ENCODE measurements at places on chromosomes 5 and 9. TPM values are rescaled to one million over a fixed set of nuclear protein-coding genes. Genes with fewer than 3 reads are reported as not detected.
A peak's percentile ranks its signal among the peaks of the same experiment; 100 is the strongest.

The DRD1 gene
- total RNA-seq: not detected

The NPR3 gene
- 2.4 TPM for total RNA-seq

The GPR150 gene
- 0.37 TPM for total RNA-seq

The TXNDC8 gene
- total RNA-seq: not detected

DNA sequence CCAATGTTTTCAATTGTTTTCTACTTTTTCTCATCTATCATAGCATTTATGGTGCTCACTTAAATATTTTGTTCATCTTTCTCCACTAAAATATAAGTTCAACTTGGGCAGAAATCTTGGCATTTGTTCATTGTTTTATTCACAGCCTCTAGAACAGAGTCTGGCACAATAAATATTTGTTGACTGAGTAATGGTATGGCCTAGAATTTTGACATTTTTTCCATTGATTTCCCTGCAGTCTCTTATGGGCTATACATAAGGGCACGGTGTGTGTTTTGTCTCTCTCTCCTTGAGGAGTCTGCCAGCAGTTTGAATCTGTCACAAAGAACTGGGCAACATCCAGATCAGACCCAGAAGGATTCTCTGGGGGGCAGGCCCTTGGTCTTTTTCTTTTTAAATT, 379.7 kb downstream of the TMEM38B start:
- no peak overlapping the region for H3K27ac ChIP-seq
- no peaks in the 10 kb centered on the region for H3K4me1 ChIP-seq
- no peak overlapping the region for H3K4me3 ChIP-seq
- no peaks in the 10 kb centered on the region for H3K27me3 ChIP-seq
- no peak for DNase-seq
- no peaks in the 10 kb centered on the region for H3K36me3 ChIP-seq

DNA sequence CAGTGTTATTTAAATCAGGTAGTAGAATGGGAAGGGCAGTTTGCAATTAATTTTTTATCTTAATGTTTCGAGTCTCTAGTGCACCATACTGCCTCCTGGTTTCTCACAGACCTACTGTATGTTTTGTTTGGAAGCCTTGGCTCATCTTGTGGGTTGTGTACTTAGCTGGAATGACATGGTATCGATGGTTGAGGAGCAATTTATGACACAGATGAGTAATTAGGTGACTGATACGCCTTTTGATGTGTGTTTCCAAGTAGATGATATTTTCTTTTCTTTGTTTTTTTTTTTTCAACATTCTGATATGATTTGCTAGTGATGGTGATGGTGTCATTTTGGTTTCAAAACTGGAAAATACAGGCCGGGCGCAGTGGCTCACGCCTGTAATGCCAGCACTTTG, 16.1 kb downstream of the BASP1 start:
- H3K4me3 ChIP-seq: no peak overlapping the region
- H3K36me3 ChIP-seq: no peaks in the 10 kb centered on the region
- H3K4me1 ChIP-seq: no peaks in the 10 kb centered on the region
- H3K27ac ChIP-seq: no peak overlapping the region
- H3K27me3 ChIP-seq: no peaks in the 10 kb centered on the region

- no peak for DNase-seq
- no peak overlapping the region for H3K27ac ChIP-seq
- H3K36me3 ChIP-seq: peaks cover 12% of the 10 kb centered on the region
- peaks cover 5% of the 10 kb centered on the region for H3K4me1 ChIP-seq
- peaks cover 2% of the 10 kb centered on the region for H3K27me3 ChIP-seq
Measured at GRCh38 chr5:98781964-98782363, 8.5 kb downstream of the RGMB start.

DNA sequence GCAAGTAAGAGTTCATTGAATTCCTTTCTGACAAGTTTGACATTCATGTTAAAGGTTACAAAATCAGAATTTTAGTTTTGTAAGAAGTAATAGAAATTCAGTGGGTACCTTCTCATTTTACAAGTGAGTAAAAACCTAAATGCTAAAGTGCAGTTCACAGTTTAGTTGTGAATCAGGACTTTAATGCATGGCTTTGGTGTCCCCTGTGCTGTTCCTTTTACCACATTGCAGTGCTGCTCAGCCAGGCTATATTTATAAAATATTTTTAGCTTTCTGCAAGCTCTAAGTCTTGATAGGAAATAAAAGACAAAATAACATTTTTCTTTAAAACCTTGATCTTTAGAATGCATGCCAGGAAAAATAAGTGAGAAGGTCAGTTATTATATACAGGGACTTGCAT, 26.3 kb downstream of the PAM start:
- no peaks in the 10 kb centered on the region for H3K4me1 ChIP-seq
- no peaks in the 10 kb centered on the region for H3K27me3 ChIP-seq
- no peak overlapping the region for H3K27ac ChIP-seq
- no peak overlapping the region for H3K4me3 ChIP-seq
- no peak for DNase-seq
- no peaks in the 10 kb centered on the region for H3K36me3 ChIP-seq

DNA sequence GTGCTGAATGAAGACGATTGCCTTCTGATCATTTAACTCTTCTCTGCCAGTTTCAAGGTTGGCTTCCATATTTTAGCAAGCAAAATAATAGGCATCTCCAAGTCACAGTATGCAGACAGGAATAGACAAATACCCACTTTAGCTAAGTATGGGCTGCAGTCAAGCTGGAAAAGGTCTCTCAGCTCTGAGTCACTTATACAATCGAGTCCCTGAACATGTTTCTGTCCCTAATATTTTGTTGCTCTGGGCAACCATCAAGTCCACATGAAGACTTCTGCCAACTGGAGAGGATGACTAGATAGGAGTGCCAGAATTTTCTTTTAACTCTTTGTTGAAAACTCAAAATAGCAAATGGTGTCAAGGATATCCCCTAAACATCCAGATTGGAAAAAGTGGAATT, 575.3 kb downstream of the RAB3C start:
- no peak for DNase-seq
- no peaks in the 10 kb centered on the region for H3K4me1 ChIP-seq
- no peaks in the 10 kb centered on the region for H3K27me3 ChIP-seq

- no peaks in the 10 kb centered on the region for H3K27me3 ChIP-seq
- no peak overlapping the region for H3K27ac ChIP-seq
- no peak overlapping the region for H3K4me3 ChIP-seq
- no peaks in the 10 kb centered on the region for H3K4me1 ChIP-seq
- no peaks in the 10 kb centered on the region for H3K36me3 ChIP-seq
- no peak for DNase-seq
Measured at GRCh38 chr9:107942856-107943255, 453.3 kb upstream of the KLF4 start.

DNA sequence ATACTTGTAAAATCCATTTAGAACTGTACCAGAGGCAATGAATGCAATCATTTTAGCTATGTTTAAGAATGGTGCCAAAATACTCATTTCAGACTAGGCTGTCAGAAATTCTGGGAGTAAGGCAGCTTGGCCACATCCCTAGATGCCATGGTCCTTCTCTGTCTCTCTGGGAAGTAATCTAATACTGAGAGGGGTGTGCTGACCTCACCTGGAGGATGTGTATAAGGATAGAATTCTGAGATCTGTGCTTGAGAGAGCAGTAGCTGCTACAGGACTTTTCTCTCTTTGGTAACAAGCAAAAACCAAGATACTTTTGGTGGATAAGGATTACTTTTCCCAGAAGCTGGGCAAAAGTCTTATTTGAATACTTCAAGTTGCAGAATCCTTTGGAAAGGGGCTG, 68.1 kb upstream of the MRPS30 start:
- no peak overlapping the region for H3K27ac ChIP-seq
- H3K4me3 ChIP-seq: no peak overlapping the region
- no peaks in the 10 kb centered on the region for H3K4me1 ChIP-seq
- no peak for DNase-seq

- peak; percentile 81 for DNase-seq
- H3K36me3 ChIP-seq: no peaks in the 10 kb centered on the region
- H3K27ac ChIP-seq: no peak overlapping the region
Measured at GRCh38 chr9:114405294-114406034, 17.7 kb upstream of the AKNA start.

- H3K27me3 ChIP-seq: no peaks in the 10 kb centered on the region
- H3K27ac ChIP-seq: no peak overlapping the region
- H3K36me3 ChIP-seq: no peaks in the 10 kb centered on the region
- peaks cover 19% of the 10 kb centered on the region for H3K4me1 ChIP-seq
- no peak for DNase-seq
Measured at GRCh38 chr5:126976520-126977172, 53.7 kb downstream of the MARCHF3 start.

DNA sequence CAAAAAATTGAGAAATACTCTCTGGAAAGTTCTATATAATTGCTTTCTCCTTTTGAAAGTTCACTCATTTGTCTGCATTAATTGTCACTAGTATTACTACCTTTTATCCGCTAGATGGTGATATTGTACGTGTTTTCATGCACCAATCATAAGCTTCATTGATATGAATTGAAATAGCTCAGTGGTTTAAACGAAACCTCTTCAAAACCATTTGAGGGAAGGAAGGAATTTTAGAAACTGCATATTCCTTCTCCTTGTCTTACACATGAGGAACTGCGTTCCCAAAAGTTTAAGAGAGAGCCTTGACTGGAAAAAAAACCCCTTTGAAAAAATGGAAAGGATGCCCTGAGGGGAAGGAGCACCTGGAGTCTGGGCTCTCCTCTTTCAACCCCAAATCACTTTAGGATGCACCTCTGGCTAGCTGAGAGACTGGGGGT, 98.6 kb downstream of the YTHDC2 start:
- H3K27me3 ChIP-seq: peaks cover 12% of the 10 kb centered on the region
- H3K4me1 ChIP-seq: no peaks in the 10 kb centered on the region
- no peak for DNase-seq
- H3K4me3 ChIP-seq: peak overlapping the region; percentile 35
- H3K36me3 ChIP-seq: no peaks in the 10 kb centered on the region
- H3K27ac ChIP-seq: no peak overlapping the region

DNA sequence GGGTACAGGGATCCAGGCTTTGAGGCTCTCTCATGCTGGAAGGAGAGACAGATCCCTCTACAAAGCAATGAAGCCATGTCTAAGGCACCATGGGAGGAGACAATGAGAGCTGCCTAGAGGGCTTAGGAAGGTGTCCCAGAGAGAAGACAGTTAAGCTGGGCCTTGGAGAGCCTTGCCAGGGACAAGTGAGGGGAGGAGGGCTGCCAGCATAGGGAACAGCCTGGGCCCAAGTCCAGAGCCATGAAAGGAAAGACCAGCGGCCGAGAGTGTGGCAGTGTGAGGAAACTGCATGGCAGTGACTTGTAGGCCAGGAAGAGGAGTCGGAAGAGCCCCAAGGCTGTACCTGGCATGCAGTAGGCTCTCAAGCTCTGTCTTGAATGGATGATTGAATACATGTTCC, 88.5 kb downstream of the PSD2 start:
- no peak overlapping the region for H3K27ac ChIP-seq
- H3K27me3 ChIP-seq: peaks cover 2% of the 10 kb centered on the region
- no peak overlapping the region for H3K4me3 ChIP-seq

DNA sequence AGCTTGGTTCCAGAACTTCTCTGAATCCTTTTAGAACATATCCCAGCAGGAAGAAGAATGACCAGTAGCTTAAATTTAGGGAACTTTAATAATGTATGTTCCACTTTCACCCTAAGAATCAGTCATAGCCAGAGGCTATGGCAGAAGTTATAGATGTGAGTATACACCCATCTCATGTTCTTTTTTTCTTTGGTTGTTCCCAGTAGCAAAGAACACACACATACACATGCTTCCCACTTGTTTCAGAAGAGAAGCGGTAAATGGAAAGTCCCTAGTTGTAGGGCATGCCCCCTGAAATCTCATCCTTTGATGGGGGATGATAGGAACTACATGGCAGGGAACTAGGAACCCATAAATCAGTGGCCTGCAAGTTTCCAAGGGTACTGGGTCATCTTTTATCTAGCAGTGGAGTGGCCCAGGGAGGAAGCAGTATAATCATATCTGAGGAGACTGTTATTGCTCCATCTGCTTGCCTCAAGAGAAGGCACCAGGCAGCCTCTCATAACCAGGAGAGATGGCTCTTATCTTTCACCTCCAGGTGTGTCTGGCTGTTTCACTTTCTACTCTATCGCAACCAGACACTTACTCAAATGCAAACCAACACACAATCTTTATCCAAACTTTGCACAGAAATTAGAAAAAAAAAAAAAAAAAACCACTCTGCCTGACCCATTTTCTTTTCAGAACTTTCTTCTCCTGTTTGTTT, 109.5 kb downstream of the SNCAIP start:
- no peaks in the 10 kb centered on the region for H3K36me3 ChIP-seq
- no peak for DNase-seq
- no peaks in the 10 kb centered on the region for H3K4me1 ChIP-seq

GRCh38 chr5:109939116-109939682, 249.5 kb downstream of the MAN2A1 start:
- no peaks in the 10 kb centered on the region for H3K27me3 ChIP-seq
- no peaks in the 10 kb centered on the region for H3K4me1 ChIP-seq
- H3K27ac ChIP-seq: no peak overlapping the region
- no peak overlapping the region for H3K4me3 ChIP-seq
- H3K36me3 ChIP-seq: no peaks in the 10 kb centered on the region

DNA sequence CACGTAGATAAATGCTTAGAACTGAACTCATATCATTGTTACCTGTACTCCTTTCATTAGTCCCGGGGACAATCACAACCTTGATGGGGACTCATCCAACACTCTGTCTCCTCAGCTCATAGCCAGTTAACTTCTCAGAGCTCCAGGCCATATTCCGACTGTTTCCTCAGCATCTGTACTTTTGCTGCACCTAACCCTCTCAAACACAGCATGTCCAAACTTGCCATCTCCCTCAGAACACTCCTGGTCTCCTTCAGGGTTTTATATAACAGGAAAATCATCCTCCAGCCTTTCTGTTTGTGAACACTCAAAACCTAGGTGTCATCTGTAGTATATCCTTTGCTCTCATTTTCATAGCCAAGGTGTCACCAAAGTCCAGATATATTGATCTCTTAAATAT, 150.5 kb downstream of the CDH6 start:
- no peak for DNase-seq
- no peaks in the 10 kb centered on the region for H3K27me3 ChIP-seq
- no peaks in the 10 kb centered on the region for H3K36me3 ChIP-seq
- no peak overlapping the region for H3K4me3 ChIP-seq
- H3K4me1 ChIP-seq: no peaks in the 10 kb centered on the region
- H3K27ac ChIP-seq: no peak overlapping the region

DNA sequence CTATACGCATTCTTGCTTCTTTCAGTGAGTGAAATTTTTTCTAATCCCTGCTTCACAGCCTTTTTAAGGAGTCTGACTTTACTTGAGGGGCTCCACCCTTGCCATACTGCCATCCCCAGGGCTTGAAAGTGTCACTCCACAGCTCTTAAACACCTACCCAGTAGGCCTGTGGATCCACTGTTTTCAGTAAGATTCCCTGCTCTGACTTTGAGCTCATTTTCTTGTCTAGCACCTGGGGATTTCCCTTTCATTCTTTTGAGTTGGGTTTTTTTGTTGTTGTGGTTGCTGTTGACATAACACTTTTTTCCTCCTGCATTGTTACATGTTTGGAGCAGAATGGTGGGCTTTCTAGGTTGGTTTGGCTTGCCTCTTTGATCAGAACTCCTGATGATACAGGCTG, 23.6 kb downstream of the SREK1IP1 start:
- H3K27ac ChIP-seq: no peak overlapping the region
- no peaks in the 10 kb centered on the region for H3K4me1 ChIP-seq
- DNase-seq: no peak
